ENCODE measurements at places on chromosomes 13 and 19.

- DNase-seq = no peak
Measured at GRCh38 chr13:35531526-35531925, 55.0 kb upstream of the MAB21L1 start.

- no peak for DNase-seq
Measured at GRCh38 chr13:62356977-62357376, 941.3 kb upstream of the PCDH20 start.

DNA sequence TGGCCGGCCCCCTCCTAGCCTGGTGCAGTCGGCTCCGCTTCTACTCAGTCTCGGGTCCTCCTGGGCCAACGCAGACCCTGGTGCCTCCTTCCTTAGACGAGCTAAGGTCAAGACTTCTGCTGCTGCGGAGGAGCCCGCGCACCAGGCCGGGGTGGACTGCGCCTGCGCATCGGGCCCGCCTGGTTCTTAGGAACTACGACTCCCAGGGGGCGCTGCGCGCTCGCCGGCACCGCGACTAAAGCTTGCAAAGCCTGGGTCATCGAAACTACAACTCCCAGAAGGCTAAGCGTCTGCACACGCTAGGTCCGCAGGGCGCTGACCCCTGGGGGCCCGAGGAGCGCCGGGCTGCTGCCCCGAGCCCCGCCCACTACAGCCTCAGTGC lies at the start of gene ZNF835:
TSS of gene ZNF835 (minus strand) at position 145 of the 382 bp plus-strand sequence. CDS start 6,559 bp downstream, outside the sequence.
- DNase-seq = no peak

GRCh38 chr19:39187552-39187943 lies 9.2 kb upstream of the NCCRP1 start:
- no peak for DNase-seq

GRCh38 chr19:1046836-1047695 lies 7.2 kb downstream of the ABCA7 start:
- no peak for DNase-seq

GRCh38 chr19:34217952-34218817 lies 36.2 kb upstream of the GARRE1 start:
- peak; percentile 82 for DNase-seq

DNA sequence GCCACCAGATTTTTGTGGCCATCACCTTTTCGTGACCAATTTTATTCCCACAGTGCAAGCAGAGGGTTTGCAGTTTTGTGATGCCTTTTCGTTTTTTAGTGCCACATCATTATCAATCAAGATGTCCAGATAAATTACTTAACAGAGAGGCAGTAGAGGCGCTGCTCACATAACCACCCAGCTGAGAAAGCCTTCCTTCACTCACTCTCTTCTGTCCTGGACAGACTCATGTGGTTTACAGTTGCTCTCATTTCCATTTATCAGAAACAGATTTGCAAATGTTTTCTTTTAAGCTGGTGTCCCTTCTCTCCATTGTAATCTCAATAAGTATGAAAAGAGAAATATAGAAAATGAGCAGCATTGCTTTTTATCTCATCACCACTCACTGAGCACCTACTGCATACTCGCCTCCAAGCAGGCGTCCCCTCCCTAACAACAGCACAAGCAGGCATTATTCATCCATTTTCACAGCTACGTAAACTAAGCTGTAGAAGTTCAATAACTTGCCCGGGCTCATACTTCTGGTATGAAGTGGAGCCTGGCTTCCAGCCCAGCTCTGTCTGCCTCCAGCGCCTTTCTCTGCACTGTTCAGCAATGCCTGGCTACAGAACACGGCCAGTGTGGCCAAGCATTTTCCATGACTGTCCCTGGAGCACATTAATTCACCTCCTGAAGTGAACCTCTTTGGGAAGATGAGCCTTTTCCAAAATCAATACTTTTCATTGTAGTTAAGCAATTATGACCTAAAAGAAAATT lies 34.6 kb upstream of the KATNAL1 start:
- DNase-seq = peak; percentile 66

GRCh38 chr19:56156768-56157167 lies 15.7 kb downstream of the ZNF444 start:
- DNase-seq = no peak

- no peak for DNase-seq
Measured at GRCh38 chr13:33409673-33410510, 124.3 kb upstream of the STARD13 start.

DNA sequence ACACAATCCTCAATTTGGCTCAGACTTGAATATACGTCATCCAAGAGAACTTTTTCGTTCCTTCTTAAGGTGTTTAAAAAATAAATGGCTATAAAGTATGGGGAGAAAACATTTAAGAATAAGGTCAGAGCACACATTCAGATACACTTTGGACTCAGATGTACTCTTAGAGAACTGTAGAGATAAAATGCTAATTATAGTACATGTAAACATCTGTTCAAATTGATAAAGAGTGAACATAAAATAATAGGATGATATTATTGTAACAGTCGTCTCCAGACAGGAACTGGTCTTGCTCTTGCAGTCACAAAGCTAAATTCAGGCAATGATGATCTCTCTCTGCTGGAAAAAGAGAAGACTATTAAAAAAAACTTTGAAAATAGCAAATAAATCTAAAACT lies 91.4 kb downstream of the RBM26 start:
- no peak for DNase-seq
